ENCODE measurements at places on chromosomes 1 and 21.

DNA sequence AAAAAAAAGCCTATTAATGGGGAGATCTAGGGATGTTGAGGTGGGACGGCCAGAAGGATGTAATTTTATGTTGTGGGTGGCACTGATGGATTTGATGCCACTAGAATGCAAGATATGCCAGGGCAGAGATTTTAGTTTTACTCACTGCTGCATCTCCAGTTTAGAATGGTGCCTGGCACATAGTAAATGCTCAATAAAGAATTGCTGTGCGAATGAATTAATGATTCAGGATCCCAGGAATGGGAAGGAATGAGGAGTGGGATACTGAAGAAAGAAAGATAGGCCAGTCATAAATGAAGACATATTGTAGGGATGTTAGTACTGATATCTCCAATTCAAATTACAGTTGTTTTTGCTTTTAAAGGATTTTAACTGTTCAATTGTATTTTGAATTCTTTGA lies 72.6 kb downstream of the CAMTA1 start:
- no peak for DNase-seq

- no peak for DNase-seq
These were observed 178.7 kb downstream of the VAV3 start for GRCh38 chr1:107786203-107786845.

GRCh38 chr1:56573311-56573710 lies 6.1 kb downstream of the PLPP3 start:
- no peak for DNase-seq

GRCh38 chr1:100883963-100884362 lies 10.7 kb downstream of the EXTL2 start:
- DNase-seq, result no peak

- DNase-seq, result no peak
These were observed 365.4 kb downstream of the LRRIQ3 start for GRCh38 chr1:73832276-73833181.

DNA sequence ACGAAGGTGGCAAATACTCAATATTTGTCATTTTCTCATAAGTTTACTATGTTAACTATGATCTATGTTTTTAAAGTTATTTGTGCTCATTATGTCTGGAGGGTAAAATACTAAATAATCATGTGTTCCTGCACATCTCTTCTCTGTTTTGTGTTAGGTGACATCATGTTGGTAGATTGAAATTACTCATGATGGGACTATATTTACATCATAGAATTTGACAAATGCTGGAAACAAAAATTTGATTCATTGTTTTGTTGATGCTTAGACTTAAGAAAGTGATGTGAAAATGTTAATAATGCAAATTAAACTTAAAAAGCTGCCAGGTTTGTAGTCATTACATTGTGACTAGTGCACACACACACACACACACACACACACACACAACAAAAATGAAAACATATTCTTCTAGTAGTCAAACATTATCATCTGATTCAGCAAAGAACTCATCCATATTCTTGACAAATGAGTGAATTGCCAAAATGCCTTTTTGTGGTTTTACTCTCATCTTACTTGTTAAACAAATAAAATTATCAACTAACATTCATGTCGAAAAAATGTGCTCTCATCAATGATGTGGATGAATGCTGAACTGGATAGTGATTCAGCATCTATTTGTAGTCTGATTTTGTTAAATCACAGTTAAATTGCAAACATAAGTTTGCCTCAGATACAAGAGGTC lies 870.7 kb downstream of the BRINP3 start:
- no peak for DNase-seq

DNA sequence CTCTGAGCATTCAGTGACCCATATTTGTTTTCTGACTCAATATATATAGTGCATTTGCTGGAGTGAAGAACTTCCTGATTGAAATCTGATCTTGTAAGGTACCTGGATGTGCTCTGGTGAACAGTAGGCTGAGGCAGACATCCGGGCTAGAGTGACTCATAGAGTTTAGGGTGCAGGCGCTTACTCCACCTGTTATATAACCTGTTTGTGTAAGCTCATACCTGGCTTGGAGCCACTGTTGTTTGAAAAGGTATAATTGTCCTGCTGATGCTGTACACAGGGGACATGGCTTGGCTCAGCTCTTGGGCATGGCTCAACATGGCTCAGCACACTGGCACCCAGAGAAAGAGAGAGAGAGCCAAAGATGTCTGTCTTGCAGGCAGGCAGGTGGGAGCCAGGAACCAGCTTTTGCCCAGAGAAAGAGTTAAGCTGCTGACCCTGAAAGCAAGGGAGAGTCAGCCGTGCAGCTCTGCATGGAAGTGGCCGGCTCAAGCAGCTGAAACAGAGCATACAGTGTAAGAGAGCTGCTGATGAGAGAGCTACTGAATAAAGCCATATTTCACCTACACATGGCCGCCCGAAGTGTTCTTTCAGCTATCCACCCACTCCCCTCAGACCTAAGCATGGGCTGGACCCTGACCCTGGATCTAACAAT lies 43.2 kb downstream of the GJA5 start:
- DNase-seq, result no peak
